ENCODE measurements at places on chromosomes 7 and 10. TPM values are rescaled to one million over a fixed set of nuclear protein-coding genes. Genes with fewer than 3 reads are reported as not detected.

GRCh38 chr10:11440250-11441150 is 170.9 kb downstream of the USP6NL start:
- DNase-seq, result peak; percentile 56

GRCh38 chr10:116761883-116762282 is 19.5 kb upstream of the HSPA12A start:
- DNase-seq, result no peak

- no peak for DNase-seq
These were observed 76.3 kb downstream of the CLIP2 start for GRCh38 chr7:74365322-74366022.

- DNase-seq, result no peak
These were observed 3.0 kb upstream of the NCAPG2 start for GRCh38 chr7:158707610-158708009.

GRCh38 chr7:29977886-29978651 is 11.5 kb downstream of the SCRN1 start:
- no peak for DNase-seq

DNA sequence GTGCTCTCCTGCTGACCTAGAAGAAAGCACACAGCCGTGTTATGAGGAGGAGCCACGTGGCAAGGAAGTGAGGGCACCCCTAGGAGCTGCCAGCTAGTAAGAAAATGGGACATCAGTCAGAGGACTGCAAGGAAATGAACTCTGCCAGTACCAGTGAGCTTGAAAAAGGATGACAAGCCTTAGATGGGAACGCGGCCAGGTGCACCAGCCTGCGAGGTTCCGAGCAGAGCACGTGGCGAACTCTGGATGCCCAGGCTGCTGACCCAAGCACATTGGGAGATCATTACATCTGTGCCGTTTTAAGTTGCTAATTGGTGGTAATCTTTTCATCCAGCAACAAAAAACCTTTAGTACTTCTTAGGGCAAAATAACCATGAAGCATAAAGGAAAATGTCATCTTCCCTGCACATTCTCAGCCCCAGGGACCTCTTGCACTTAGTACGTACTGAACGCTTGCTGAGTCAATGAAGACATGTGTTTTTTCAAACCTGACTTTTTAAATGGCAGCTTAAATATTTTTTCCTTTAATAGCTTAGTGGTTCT is 69.4 kb downstream of the AMZ1 start:
- DNase-seq, result no peak

- no peak for DNase-seq
These were observed 209.1 kb downstream of the CREB5 start for GRCh38 chr7:28621369-28621841.

DNA sequence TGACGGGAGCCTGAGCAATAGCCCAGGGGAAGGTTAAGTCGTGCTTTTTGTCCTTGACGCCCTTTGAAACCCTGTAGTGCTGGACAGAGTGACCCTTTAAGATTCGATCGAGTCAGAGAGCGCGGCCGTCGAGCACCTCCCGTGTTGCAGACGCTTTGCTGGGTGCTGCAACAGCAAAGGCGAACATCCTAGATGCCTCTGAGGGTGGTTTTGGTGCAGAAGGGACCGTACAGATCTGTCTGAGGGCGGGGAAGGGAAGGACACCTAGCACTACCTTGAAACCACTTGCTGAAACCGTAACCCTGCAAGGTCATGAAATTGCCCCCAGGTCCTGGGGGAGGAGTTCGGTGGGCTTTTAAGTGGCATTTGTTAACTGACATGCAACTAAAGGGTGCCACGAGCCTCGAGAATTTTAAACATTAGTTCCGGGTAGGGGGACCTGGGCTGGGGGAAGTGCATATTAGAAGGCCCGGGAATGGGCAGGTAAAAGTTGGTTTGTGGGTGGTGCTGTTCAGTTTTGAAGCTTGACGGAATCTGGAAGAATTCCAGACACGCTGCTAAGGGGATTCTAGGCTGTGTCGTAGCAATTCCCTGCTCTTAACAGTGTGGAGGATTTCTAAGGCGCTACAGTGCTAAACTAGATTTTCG is 786 bp downstream of the ATP5F1C start:
- DNase-seq, result no peak

- DNase-seq, result no peak
These were observed 55.4 kb downstream of the GLI3 start for GRCh38 chr7:42181566-42181965.

DNA sequence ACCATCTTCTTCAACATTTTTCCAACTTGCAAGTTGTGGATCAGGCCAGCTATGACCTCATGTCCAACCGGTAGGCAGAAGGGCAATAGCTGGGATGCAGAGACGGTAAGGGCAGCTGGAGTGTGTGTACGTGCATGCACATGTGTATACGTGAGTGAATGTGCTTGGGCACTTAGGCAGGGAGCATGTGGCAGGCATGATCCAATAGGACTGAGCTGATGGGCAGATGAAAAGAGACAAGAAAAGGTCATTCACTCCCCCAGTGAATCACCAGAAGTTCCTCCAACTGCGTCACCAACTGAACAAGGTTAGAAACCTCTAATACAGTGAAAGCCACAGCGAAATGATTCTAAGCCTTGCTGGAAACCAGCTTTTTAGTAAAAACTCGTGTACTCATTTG is 176.1 kb downstream of the FGFR2 start:
- no peak for DNase-seq

DNA sequence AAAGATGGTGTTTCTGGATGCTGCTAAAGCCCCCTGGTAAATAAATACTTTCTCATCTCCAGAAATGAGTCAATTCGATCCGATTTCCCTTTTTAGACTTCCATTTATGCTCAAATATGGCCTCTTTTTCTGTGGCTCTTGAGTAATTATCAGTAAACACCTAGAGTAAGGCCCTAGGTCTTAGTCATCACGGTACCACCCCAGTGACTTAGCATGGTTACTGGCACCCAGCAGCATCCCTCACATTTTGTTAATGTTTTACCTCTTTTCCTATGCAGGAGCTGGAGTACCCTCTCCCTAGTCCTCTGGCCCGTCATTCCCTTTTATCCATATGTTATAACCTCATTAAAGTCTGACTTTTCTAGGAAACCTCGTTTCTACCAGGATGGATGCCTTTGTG is 19.5 kb downstream of the CHN2 start:
- DNase-seq, result no peak

- no peak for DNase-seq
These were observed 52.0 kb downstream of the VIPR2 start for GRCh38 chr7:159092701-159093121.

- no peak for DNase-seq
These were observed 22.4 kb upstream of the SMC3 start for GRCh38 chr10:110544958-110545537.

Gene GRID1
- 7.1 TPM for total RNA-seq

Gene TAC1
- 7.1 TPM for total RNA-seq

Measured in vagina (tissue), 2 donors.